Fibroblast of villous mesenchyme (primary cell): ENCODE measurements at places on chromosomes 2 and 18.
A peak's percentile ranks its signal among the peaks of the same experiment; 100 is the strongest.

GRCh38 chr18:9731380-9731779 is 23.3 kb downstream of the RAB31 start:
- no peak for DNase-seq

- no peak for DNase-seq
Measured at GRCh38 chr18:48609820-48610815, 71.3 kb downstream of the CTIF start.

- DNase-seq, result peak; percentile 36
Measured at GRCh38 chr2:209425471-209426071, 1.7 kb downstream of the MAP2 start.

DNA sequence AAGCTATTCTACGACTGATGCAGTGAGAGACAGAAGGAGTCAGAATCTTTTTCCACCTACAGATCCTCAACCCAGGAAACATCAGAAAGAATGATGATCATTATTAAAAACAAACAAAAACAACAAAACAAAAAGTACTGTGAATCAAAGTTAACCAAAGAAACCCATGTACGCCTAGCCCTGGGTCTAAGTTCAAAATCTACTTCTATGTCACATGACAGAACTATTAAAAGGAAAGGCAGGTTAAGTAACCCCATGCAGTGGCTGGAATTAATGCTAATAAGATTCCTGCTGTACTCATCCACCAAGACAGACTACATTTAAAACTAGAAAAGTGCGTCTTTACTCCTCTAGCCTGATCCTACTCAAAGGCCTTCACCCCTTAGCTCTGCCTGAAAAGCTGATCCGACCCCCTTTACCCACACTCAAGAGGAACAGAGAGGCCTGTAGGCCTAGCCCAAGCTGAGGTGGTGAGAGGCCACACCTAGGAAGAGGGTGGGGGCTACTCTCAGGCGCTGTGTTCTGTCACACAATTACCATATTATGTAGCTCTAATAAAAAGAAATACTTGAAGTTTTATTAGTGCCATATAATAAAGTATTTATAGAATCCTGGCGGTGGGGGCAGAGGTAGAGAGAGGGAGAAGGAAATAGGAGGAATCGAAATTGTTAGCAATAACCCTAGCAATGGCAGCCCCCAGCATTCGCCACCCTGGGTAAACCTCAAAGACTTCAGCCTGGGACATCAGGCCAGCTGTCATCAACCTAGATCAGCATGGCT is 37.1 kb downstream of the NHEJ1 start:
- DNase-seq, result no peak

DNA sequence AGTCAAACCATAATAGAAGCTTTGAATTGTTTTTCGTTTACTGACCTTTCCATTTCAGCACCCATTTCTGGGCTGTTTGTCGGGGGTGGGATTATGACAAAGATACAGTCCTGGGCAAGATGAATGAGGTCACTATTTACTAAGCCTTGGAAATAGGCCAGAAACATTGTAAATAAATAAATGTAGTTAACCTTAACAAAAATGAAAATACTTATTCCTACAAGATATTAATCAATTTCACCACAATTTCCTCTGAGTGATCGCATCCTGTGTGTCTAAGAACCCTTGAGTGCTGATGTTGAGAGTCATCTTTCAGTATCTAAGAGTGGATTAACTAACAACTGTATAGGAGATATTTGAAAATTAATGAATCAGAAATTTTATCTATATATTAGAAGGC is 14.0 kb downstream of the ITGA4 start:
- DNase-seq, result peak; percentile 21

DNA sequence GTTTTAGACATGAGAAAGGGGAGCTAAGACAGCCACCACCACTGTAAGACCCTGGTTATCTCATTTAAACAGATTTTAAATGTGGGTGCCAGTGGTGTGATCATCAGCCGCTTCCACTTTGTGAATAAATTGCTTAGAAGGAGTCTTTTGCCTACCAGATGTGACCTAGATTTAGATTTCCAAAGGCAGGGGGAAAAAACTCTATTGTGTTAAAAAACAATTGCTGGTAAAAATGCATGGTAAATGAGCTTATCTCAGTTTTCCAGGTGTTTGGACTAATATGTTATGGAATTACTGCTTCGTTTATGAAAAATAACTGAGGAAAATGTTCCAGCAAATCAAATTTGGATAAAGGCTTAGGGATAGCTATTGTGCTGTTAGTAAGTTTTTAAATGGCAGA is 466.3 kb upstream of the RAB12 start:
- DNase-seq, result peak; percentile 24

GRCh38 chr2:240161087-240161750 is 20.8 kb upstream of the OTOS start:
- DNase-seq, result no peak
